ENCODE measurements at places on chromosomes 7 and 10.
A peak's percentile ranks its signal among the peaks of the same experiment; 100 is the strongest.

GRCh38 chr7:121084748-121085336 lies 96.3 kb downstream of the CPED1 start:
- no peak for DNase-seq

DNA sequence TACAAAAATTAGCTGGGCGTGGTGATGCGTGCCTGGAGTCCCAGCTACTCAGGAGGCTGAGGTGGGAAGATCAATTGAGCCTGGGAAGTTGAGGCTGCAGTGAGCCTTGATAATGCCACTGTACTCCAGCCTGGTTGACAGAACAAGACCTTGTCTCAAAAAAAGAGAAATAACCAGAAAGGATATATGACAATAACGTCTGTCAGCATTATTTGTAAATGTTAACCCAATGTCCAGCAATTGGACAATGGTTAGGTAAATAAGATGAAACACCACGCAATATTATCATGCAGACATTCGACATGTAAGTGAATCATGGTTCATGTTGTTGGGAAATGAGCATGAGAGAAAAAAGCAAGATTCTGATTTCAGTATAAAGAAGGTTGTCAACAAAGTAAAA lies 44.6 kb upstream of the SEPHS1 start:
- DNase-seq, result no peak

GRCh38 chr10:21317902-21318301 lies 207.6 kb downstream of the SKIDA1 start:
- no peak for DNase-seq

DNA sequence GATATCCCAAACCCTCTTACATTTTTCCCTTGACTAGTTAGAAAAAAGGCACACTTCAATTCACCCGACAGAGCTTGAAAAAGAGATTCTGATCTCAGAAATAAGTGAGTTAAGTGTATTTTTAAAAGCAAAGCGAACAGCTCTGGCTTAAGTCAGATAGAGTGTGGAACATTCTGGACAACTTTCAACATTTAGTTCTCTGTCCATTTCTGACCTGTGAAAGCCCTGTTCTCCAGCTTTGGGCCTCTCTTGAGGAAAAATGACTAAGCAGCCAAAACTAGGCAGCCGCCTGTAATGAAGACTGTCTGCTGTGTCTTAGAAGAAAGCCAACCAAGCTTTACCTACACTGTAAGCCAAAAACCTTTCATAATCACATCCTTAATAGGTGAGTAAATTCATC lies 50.5 kb downstream of the CDK6 start:
- DNase-seq, result no peak

- DNase-seq, result no peak
Observed at GRCh38 chr7:75993689-75994387, 557 bp downstream of the TMEM120A start.

DNA sequence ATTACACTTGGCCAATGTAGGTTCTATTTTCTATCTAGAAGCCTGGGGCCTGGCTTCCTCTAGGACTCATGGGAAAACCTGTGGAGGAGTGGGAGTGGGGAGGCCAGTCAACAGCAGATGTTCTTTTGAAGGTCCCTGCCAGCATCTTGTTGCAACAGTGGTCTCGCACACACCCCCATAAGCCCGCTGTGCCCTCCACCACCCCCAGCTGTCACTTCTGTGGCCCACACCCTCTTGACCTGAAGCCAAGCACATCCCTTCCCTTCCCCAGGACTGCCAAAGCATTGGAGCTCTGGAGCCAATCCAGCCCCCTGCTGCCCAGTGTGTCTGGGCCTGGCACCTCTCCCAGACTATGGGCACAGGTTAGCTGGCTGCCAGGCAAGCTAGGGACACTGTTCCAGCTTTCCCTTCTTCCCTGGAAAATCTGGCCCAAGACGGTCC lies 1.9 kb upstream of the STX1A start:
- DNase-seq, result no peak

DNA sequence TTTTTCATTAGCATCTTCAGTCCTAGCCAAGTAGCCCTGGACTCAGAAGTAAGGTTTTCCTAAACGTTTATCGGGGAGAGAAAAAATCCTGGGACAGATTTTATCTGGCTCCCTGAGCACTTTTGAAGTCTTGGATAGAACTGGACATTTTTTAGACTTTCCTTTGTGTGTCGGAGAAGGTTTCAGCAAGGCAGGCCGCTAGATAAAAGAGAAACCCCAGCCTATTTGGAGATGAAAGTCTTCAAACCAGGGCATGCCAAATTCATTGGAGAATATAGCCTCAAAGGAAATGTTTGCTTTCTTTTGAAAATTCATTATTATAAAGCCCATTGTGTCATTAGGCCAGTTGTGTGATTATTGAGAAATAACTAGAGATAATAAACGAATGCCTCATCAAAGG lies 228.1 kb downstream of the BAMBI start:
- no peak for DNase-seq

- DNase-seq, result no peak
Observed at GRCh38 chr7:108372618-108373017, 83.6 kb downstream of the NRCAM start.

- DNase-seq, result no peak
Observed at GRCh38 chr10:75108684-75109458, 2.6 kb upstream of the SAMD8 start.

DNA sequence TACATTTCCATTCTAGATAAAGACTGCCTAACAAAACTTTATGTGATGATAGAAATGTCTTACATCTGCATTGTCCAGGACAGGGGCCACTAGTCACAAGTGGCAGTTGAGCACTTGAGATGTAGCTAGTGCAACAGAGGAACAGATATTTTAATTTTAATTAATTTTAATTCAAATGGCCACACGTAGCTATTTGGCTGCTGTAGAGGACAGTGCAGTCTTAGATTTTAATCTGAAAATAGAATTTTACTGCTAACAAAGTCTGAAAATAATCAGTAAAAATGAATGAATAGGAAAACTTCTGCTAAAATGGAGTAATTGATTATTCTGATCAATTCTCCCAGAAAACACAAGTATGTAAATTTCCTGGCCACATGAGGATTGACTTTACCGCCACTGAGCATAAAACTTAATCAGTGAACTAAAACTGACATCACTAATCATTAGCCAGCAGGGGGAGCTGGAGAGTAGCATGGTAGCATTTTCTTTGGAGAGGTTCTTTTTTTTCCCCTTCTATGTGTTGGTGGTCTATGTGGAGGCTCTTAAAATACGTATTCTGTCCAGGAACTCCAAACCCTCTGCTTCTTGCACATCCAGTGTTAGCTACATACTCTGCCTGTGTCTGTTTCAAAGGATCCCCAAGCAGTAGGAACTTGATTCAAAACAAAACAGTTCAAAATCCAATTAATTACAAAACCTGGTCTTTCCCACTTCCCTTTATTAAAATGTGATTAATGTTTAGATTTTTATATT lies 52.1 kb downstream of the TSPAN12 start:
- peak; percentile 22 for DNase-seq

DNA sequence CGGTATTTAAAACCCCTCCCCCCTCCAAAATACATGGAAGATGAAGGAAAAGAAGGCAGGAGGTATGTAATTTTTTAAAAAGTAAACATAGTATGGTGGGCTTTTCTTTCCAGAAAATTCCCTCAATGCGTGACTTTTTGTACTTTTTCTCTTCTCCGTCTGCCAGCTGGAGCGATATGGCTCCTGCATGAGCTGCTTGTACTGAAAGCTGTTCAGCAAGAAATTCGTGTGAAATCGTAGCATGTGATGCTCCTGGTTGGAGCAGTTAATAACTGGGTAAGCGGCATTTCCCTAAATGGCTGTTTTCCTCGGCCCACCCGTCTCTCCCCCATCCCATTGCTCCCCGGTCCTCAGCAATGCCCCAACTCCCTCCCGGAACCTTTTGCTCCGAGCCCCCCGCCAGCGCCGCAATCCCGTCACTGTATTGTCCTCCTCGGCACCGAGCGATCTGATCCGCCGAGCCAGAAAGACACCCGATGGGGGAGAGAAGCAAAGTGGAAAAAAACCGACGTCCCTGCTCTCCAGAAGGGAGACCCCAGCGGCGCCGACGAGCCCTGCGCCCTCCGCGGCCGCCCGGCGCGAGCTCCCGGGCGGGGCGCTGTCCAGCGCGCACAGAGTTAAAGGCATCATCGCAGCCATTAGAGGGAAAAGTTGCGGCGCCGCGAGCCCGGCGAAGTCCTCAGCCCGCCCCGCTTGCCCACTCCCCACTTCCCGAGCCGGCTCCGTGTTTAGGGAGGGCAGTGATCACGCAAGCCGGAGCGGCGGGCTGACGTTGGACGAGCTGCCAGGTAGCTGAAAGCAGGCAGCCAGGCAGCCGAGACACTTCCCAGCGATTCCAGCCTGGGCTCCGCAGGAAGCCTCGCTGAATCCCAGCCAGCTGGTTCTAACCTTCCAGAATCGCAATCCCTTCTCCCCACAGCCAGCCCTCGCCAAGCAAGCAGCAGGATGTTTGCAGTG lies at the start of gene VSTM2A:
TSS of gene VSTM2A (plus strand) at position 707 of the 957 bp plus-strand sequence. CDS start 356 bp downstream, outside the sequence.
- DNase-seq, result no peak

DNA sequence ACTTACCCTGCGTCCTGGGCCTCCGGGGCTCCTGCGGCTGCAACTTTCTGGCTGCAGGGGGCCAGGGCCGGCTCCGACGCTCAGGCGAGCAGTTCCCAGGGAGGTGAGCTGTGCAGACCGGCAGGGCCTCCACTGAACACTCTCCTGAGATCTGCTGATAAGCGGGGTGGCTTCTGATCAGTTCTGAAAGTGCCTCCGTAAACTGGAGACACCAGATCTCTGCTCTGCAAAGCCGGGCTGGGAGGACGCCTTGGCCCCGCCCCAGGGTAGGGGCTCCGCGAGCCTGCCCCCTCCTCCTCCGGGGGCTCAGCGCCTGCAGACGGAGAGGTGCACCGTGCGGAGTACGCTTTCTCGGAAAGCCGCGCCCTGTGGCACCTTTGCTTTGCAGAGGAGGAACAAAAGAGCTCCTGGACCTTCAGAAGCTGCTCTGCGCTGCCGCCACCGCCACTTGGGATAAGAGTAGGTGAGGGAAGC lies 141.3 kb upstream of the VKORC1L1 start:
- no peak for DNase-seq

GRCh38 chr10:132059760-132060508 lies 5.8 kb upstream of the JAKMIP3 start:
- DNase-seq, result no peak

GRCh38 chr10:5951167-5951711 lies 26.1 kb downstream of the IL15RA start:
- no peak for DNase-seq

GRCh38 chr7:55214707-55215106 lies 150.4 kb upstream of the LANCL2 start:
- DNase-seq, result no peak

- DNase-seq, result no peak
Observed at GRCh38 chr7:31828520-31828919, 141.5 kb downstream of the PPP1R17 start.

- no peak for DNase-seq
Observed at GRCh38 chr7:158977981-158978380, 121.6 kb downstream of the DYNC2I1 start.

GRCh38 chr10:86048571-86048970 lies 318.0 kb downstream of the GRID1 start:
- no peak for DNase-seq

DNA sequence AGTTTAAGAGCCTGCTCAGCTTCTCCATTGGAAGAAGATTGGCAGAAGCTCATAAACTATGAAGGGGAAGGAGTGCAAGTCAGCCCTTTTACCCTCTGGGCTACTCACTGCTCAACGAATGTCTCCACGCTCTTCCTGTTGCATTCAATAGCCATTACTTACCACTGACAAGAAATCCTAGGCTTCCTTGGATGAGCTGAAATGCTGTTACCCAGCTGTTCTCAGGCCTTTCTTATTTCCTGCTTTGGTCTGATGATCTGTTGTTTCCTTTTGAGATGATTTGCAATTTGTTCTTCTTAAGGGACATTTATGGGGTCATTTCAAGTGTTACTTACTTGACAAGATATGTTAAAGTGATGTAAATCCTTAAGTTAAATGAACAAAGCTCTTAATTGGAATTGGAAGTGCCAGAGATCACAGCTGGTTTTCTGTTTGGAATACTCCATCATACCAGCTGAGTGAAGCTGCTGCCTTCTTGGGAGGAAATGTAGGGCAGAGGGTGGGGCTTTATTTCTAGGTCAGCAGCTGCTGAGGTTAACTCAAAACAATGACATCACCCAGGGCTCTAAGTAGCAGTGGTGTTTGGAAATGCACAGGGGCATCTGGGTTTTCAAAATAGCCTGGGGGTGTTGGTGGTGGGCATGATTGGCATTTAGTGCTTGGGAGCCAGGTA lies 170.0 kb downstream of the PRKCQ start:
- no peak for DNase-seq

DNA sequence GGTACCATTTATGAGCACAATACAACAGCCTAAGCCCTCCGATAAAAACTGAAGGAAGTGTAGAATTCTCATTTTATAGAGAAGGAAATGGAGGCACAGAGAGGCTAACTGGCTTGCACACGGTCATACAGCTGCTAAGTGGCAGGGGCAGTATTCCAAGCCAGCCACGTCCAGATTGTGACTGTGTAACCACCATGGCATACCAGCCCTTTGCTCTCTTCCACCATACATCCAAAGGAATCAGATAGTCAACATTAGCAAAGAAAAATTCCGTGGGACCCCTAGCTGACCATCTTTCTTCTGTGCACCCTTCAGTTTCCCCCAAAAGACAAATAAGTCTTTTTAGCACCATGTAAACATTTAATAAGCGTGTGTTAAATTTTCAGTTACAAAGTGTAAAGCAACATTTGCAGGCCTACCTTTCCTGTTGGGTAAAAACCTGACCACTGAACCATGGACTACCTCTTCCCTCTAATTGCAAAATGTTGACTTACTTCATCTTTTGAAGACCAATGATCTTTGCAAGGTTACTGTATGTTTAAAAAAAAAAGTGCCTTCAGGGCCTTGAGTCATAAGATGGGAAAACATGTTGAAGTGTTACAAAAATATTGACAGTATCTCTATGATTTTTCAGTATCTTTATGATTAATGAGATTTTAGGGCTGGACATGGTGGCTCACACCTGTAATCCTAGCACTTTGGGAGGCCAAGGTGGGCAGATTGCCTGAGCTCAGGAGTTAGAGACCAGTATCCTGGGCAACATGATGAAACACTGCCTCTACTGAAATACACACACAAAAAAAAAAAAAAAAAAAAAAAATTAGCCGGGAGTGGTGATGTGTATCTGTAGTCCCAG lies 24.3 kb upstream of the PDZD8 start:
- DNase-seq, result no peak

DNA sequence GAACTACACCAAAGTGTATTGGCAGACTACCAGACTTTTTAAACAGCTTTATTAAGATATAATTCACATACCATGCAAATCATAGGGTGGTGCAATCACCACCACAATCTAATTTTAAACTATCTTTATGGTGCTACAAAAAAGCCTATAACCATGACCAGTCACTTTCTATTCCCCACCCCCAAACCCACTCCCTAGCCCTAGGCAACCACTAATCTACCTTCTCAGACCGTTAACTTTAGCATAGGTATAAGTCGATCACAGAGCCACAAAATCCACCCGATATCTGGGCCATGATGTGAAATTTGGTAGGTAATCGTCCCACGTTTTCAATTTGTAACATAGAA lies 536 bp upstream of the POM121 start:
- no peak for DNase-seq

Data from brain pericyte (primary cell).